ENCODE measurements at places on chromosomes 16 and 17.

DNA sequence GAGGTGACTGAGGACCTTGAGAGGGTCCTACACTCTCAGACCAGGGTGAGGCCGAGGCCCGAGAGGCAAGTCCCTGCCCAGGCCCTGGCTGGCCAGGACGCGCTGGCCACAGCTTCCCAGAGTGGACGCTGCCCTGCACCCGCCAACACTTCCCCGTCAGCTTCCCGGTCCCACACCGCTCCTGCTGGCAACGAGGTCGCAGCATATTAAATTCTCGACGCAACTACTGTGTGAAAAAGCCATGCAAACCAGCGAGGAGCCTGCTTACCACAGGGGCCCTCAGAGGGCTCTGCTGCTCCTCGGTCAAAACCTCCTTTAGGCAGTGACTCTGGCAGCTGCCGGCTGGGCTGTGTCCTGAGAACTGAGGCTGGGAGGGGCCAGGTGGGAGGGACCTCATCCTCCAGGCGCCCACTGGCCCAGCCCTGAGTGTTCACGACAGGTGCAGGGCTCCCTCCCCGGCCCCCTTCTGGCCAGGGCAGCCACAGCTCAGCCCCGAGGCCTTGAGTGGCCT lies 2.1 kb upstream of the TEX19 start:
- peak; percentile 38 for DNase-seq

GRCh38 chr16:68365167-68365817 lies 54.5 kb downstream of the PRMT7 start:
- DNase-seq = no peak

DNA sequence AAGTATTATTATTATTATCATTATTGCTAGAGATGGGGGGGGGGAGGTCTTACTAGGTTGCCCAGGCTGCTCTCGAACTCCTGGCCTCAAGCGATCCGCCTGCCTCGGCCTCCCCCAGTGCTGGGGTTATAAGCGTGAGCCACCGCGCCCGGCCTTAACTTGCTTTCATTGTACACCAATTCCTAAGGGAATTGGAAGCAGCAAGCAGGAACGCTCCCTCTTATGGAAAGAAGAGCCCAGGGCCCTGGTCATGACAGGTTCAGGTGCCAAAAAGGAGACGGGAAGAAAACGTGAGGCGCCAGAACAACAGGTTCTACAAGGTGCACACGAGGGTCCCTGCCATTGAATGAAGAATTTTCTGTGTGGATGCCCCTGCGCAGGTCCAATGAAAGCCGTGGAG lies 540 bp upstream of the RPL38 start:
- DNase-seq = no peak

DNA sequence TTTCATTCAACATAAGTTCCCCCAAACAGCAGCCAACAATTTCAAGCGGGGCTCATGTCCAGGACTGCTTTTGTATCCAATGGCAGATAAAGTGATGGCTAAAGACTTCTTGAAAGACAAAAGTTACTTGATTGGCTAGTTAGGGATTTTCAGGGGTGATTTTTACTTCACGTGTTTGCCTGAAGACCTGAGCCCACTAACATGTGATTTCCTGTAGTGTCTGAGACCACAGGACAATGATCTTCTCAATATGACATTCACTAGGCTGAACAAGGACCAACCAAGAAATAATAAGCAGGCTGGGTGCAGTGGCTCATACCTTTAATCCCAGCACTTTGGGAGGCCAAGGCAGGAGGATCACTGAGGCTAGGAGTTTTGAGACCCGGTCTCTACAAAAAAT lies 10.4 kb downstream of the TVP23A start:
- DNase-seq = no peak

GRCh38 chr17:42529061-42529460 lies 7.0 kb upstream of the NAGLU start:
- DNase-seq = no peak

DNA sequence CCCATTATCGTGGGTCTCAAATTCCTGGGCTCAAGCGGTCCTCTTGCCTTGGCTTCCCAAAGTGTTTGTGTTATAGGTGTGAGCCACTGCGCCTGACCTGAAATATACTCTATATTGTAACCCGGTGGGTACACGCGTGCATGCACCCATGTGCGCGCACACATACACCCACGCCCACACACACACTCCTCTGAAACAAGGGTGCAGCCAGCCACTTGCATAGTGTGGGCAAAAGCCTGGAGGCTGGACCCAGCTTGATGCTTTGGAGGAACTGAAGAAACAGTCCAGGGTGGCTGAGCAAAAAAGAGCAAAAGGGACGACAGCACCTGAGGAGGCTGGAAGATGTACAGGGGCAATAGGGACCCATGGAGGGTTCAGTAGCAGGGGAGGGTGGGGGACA lies 29.9 kb downstream of the NAGPA start:
- no peak for DNase-seq

DNA sequence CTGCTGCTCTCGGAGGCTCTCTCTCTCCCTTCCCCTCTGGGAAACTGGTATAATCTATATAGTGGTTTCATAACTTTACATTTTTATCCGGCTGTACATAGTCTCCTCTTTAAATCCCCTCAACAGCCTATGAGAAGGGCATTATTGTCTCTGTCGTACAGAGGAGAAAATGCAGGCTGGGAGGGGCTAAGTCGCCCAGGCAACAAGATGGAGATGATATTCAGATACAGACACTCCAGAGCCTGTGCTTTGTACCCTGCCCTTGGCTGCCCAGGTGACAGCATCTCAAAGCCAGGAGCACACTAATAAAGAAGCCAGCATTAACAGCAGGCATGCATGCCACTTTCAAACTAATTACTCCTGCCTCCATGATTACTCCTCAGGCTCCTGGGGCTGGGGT lies 4.7 kb upstream of the EIF1 start:
- DNase-seq = no peak

GRCh38 chr16:84905965-84906460 lies 86.2 kb downstream of the CRISPLD2 start:
- no peak for DNase-seq

DNA sequence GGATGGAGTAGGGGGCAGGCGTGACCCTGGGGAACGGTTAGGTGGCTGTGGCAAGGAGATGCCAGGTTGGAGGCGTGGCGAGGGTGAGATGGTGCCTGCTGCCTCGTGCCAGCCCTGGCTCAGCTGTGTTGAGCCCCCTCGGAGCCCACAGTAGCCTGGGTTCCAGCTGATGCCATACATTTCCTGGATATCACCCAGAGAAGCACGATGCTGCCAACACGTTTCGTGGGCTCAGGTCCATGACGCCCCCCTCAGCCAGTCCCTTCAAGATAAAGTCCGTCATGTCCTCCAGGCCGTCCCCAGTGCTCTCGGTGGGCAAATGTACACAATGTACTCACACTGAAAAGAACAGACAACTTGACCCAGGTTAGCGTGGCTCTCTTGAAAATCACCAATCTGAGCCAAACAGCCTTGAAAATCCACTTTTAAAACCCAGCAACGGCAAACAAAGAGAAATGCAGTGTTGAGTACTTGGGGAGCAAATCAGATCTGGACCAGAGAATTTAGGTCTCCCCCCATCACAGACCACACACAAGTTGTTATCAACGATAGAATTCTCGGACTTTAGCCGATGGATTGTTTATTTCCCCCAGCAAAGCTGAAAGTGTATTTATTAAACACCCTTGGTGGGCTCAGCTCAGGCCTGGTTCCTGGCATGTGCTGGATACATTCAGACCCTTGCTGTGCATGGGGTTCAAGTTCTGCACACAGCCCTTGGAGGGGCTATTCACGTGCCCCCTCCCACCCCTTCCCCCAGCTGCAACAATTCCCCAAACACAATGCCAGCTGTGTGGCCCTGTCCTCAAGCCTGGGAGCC lies 102.8 kb upstream of the PLCG2 start:
- DNase-seq = no peak

- peak; percentile 63 for DNase-seq
Observed at GRCh38 chr17:46942441-46943217, 19.7 kb downstream of the GOSR2 start.

DNA sequence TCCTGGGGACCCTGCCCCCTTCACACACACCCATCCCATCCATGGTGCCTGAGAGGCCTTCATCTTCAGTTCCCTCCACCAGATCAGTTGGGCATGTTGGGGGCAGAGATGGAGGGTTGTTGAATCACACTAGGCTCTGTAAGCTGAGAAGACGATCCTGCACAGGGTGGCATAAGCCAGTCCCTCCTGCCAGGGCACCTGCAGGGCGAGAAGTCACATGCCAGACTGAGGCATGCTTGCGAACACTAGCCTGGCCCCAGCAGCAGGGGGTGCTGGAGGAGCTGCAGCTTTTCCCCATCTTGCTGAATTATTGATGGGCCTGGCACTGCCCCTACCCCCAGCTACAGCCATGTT lies 6.1 kb upstream of the TBX2 start:
- no peak for DNase-seq
